AG09309 (cell line): ENCODE measurements at places on chromosomes 1 and 21.

DNA sequence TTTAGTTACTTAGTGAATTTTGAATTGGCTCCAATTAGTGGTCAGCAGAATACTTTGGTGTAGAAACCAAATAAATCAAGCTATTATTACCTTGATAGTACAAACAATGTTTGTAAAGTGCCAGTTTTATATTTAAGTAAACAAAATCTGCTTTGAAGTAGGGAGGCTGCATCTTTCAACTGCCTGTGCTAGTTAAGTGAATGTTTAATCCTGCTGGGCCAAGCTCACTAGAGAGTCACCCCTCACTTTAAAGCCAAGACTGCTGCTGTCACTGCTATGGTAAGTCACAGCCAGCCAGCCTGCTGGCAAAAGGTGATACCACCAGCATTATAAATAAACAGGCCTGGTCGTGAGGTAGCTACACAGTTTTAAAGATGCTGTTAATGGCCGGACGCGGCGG, 10.3 kb upstream of the CFAP126 start:
- DNase-seq, result no peak

GRCh38 chr1:65424573-65424889, 4.1 kb downstream of the LEPR start:
- DNase-seq, result no peak

- no peak for DNase-seq
Measured at GRCh38 chr1:174954073-174954460, 45.7 kb upstream of the CACYBP start.

DNA sequence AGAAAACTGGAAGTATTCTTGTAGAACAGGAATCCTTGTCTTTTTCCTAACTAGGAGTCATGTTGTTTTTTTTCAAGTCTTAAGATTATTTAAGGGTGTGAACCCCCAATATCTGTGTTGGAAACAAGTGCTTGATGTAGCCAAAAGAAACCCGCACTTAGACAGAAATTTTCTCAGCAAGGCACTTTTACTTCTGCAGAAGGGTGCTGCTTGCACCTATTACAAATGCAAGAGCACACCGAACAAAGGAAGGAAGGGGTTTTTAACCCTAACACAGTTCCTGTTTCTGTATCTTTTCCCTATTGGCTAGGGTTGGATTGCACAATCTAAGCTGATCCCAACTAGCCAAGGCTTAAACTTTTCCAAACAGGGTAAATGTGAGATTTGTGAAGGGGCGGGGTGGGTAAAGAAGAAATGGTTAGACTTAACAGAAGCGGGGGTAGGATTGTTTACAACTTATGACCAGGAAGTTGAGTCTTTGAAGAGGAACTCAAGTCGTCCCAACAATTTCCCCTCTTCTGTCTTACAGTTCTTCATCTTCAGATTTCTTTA, 75.1 kb downstream of the ZFYVE9 start:
- DNase-seq, result no peak

DNA sequence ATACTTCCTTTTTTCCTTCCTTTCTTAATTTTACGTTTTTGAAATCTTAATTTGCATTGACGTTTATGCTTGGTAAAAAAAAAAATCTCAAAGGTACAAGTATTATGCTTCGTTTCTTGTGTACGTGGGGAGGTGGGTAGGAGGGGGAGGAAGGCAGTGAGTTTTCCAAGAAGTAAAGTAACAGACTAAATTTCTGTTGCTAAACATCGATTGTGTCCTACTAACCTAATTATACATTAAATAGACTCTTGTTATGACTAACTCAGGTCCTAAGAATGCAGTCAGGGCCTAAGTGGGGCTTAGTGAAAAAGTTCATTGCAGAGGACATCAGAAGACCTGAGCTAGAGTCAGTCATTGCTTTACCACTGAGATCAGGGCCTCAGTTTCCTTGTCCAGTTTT, 17.5 kb downstream of the NEK7 start:
- DNase-seq, result no peak

- DNase-seq, result peak; percentile 37
Measured at GRCh38 chr1:87826681-87827251, 498.1 kb downstream of the LMO4 start.

GRCh38 chr1:76293831-76294230, 219.3 kb downstream of the ST6GALNAC3 start:
- no peak for DNase-seq

- DNase-seq, result no peak
Measured at GRCh38 chr1:12756273-12756672, 10.3 kb downstream of the CFAP107 start.

GRCh38 chr1:28887419-28887834, 26.9 kb upstream of the EPB41 start:
- DNase-seq, result no peak

- DNase-seq, result peak; percentile 63
Measured at GRCh38 chr1:151653397-151653796, 41.5 kb downstream of the SNX27 start.

GRCh38 chr1:72557446-72558049, 275.2 kb upstream of the NEGR1 start:
- DNase-seq, result no peak

GRCh38 chr1:41917076-41917475, 1.6 kb downstream of the HIVEP3 start:
- DNase-seq, result no peak

GRCh38 chr1:161218301-161219077, 3.4 kb downstream of the FCER1G start:
- DNase-seq, result no peak

DNA sequence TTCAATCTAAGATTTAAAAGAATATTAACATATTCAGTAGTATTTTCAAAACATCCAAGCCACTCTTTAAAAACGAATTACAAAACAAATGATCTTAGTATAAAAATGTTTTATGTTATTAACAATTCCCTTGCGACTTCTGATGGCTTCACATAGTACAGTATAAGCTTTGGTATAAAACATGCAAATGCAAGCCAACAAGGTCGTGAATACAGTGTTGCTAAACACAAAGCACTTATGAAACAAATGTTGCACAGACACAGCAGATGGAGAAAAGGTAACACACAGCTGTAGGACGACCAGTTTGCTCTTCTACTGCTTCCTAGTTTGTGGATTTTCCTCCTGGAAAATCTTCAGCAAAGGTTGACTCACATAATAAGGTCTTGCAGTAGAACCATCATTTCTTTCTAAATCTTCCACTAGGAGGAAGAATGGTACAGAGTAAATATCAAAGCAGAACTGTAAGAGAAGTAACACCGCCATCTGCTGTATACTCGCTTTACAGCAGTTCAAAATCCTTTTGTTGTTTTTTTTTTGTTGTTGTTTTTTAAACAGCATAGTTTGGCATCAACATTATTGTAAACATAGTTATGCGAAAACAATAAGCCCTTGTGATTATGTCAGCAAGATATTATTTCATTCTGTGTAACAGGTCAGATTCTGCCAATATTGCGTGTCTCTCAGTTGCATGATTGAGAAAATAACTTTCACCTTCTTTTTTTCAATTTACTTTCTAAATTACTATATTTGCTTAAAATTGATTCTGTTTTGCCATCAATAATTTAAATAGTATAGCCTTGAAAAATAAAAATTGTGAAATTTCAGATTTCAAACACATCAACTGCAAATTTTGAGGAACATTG, 69.5 kb downstream of the LHX8 start:
- DNase-seq, result peak; percentile 5

GRCh38 chr1:68117416-68117815, 67.0 kb upstream of the DIRAS3 start:
- DNase-seq, result no peak

DNA sequence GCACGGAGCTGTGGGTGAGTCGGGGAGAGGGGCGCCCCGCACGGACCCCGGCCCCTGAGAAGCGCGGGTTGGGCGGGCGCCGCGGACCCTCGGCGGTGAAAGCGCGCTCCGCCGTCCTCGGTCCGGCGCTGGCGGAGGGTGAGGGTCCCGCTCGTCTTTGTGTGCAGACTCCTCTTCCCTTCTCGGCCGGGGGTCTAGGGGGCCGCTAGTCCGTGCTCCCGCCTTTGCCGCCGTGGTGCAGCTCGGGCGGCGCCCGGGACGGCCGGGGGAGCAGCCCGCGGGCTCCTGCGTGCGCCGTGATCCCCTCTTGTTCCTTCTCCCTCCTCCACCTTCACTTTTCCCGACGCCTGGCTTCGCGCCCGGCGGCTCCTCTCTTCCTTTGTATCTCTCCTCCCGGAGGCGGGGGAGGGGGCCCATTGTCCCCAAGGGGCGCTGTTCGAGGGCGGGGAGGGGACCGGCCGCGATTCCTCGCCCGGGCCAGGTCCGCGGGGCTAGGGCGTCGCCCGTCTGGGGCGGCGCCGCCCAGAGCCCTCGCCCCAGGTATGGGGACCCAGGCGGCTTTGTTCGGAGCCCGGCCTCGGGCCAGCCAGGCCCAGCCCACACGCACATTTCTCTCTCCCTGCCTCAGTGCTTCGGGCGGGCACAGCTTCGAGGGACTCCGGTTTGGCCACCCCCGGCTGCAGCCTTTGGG, 519 bp downstream of the FNBP1L start:
- DNase-seq, result no peak

DNA sequence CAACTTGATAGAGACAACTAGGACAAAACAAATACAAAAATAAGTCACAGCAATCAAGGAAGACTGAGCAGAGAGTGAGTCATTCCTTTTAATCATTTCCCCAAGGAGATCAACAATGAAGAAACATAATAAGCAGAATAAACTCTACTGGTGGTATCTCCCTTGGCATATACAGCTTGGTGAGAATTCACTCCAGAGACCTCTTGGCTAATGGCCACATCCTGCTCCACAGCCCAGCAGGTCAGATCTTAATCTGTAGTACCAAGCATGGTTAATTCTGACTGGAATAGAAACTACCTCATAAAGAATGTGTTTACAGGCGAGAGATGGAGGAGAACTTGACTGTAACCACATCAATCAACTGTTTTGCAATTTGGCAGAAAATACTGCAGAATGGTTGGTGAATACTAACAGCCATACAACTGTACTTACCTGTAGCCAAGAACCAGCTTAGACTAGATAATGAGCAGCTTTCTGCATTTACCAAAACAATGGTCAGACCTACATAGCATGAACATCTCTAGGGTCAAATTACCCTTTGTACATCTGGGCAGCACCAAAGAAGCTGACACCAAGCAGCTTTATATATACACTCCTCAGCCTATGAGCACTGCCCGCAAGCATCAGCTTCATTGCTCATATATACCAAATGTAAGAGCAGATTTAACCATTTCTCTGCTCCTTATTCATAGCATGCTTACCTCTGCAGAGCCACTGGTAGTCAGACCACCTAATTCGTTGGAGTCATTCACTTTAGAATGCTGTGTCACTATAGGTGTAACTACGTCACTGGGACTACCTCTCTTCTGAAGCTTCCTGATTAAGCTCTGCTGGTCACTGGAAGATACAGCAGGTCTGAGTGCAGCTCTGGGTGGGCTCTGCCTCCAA, 51.0 kb downstream of the KIAA0319L start:
- peak; percentile 96 for DNase-seq

GRCh38 chr1:59081795-59082194, 215.1 kb upstream of the FGGY start:
- DNase-seq, result no peak

DNA sequence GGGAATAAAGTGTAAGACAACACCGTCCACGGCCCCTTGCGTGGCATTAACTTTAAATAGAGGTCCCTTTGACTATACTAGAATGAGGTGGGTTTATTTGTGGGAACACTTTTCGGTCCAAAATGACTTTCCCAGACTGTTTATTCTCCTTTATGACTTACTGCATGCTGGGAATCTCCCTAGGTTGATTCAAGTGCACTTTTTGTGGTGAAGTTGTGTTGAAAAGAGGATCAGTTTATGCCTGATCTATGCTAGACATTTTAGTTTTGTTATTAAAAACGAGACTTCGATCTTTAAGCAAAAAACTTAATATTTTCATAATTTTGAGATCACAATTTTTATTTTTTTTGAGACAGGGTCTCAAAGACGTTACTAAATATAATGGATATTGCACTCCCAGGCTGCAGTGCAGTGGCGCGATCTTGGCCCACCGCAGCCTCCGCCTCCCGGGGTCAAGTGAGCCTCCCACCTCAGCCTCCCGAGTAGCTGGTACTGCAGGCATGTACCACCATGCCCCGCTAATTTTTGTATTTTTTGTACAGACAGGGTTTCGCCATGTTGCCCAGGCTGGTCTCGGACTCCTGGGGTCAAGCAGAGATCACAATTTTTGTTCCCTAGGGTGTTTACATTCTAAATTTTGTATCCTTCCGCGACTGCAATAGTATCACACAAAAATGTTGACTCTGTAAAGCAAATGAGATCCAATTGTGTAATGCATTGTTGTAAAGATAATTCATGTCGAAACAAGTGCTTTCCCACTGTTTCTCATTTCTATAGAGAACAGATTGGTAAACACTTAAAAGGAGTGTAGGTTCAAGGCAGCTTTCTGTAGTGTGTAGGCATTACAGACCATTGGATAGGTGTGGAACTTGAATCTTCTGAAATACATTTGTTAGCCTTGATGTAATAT, 1.6 kb downstream of the CDC42 start:
- DNase-seq, result no peak
